ENCODE measurements at places on chromosomes 5 and 9.

- no peak for DNase-seq
Observed at GRCh38 chr9:82356131-82356530, 367.6 kb downstream of the SPATA31D1 start.

- DNase-seq = no peak
Observed at GRCh38 chr5:90223756-90224155, 185.8 kb downstream of the CETN3 start.

- DNase-seq = no peak
Observed at GRCh38 chr5:173763410-173763809, 124.7 kb upstream of the CPEB4 start.

DNA sequence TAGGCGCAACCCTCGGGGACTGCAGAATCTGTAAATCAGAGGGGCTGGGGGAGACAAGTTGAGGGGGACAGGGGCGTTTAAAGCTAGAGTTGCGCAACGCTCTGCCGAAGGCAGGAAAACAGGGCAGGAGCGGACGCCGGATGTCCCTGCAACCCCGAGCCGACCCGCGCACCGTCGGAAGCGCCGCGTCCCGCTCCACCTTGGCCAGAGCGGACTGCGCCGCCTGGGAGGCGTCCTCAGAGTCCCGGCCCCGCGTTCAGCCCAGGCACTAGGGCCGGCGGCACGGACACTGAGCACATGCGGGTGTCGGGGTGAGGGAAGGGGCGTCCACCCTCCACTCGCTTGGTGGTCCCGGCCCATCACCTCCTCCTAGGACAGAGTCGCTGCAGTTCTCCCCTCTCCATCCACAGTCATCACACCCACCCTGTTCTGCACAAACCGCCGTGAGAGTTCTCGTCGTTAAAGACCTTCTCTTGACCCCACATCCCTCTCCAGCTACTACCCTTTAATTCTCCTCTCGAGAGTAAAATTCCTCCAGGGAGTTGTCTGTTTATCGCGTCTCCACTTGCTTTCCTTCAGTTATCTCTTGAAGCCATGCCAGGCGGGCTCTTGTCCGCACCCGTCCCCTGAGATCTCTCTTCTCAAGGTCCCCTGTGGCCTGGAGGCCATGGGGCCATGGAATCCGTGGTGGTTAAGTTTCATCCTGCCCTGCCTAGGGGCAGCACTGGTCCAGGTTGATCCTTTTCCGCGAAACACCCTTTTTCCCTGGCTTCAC lies 796 bp upstream of the PDLIM7 start:
- no peak for DNase-seq

DNA sequence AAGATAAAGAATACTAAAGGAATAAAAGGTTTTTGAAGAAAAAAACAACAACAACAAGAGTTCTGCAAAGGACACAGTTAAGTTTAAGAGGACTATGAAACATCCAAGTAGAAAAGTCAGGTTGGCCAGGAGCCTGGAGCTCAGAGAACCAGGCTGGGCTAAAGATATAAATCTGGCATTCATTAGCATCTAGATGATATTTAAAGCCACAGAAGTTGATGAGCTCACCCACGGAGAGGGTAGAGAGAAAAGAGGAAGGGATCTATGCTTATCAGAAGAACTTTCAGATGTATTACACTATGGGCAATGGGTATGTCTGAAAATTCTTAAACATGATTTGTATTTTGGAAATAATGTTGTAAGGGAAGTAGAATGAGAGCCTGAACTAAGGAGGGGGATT lies 9.9 kb downstream of the MIER3 start:
- no peak for DNase-seq

DNA sequence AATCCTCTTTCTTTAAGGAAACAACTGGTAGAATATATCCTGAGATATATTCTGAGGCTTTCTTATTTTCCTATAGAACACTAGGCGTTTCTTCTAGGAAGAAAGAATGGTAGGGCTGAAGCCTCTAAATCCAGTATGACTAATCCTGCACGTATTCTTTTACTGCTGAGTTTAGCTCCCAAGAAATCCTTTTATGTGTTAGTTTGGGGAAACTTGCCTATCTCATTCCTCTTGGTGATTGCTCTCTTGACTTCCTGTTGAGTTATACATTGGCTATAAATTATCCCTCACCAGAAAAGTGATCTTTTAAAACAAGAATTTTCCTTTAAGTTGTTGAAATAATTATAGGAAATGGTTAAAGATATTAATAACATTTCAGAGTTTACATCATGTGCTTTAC lies 422.9 kb downstream of the TMEM161B start:
- DNase-seq = no peak

DNA sequence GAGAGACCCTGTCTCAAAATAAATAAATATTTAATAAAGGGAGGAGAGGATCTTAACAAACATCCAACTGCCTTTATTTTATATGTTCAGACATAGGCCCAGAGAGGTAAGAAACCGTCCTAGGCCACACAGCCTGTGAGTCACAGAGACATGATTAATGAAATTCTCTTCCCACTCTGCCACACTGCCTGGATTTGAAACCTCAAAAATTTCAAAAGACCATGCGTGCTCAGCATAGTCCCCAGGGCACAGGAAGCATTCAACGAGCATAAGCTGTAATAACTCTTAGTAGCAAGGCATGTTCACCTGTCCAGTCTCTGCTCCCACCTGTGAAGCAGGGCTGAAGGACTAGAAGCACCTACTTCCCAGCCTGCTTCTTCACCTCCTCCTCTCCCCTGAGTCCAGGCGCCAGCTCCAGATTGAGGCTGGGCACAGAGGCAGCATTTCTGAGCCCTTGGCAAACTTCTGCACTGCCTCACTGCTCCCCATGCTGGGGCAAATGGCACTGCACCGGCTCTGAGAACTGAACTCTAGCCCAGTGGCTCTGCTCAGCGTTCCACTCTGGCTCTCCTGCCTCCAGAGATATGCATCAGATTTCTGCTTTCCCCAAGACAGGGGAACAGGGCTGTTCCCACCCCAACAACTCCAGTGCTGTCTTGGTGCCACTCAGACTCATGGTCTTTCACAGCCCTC lies 1.1 kb downstream of the FAT2 start:
- no peak for DNase-seq

- no peak for DNase-seq
Observed at GRCh38 chr9:7879551-7880245, 80.1 kb upstream of the DMAC1 start.

GRCh38 chr9:126113176-126113575 lies 213.5 kb upstream of the MVB12B start:
- no peak for DNase-seq

- DNase-seq = no peak
Observed at GRCh38 chr9:31336386-31336785, 1048.1 kb upstream of the ACO1 start.

DNA sequence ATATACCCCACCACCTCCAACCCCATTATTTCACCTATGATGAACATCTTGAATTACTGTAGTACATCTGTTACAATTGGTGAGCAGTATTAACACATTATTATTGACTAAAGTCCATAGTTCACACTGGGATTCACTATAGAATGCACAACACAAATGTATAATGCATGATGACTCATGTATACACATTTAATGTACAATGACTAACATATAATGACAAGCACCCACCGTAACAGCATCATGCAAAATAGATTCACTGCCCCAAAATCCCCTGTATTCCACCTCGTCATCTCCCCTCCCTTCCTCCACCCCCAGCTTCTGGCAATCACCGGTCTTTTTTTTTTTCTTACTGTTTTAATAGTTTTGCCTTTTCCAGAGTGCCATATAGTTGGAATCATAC lies 47.1 kb upstream of the NEK6 start:
- no peak for DNase-seq

DNA sequence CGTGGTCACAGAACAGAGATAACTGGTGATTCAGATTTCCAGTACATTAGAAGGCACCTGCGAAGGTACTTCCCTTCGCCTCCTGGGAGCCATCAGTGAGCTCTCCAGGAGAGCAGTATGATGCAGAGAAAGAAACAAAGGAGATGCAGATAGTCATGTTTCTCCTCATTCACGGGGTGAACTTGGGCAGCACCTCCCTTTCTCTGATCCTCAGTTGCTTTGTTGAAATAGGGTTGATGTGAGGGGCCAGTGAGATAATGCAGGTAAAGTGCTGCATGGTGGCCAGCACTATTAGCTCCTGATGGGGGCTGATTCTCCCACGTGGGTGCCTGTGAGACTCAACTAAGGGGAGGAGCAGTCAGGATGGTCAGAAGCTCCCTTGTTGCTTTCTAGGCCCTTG lies 46.6 kb upstream of the ZNF169 start:
- DNase-seq = no peak

- DNase-seq = no peak
Observed at GRCh38 chr9:93565089-93565488, 11.3 kb upstream of the PHF2 start.

GRCh38 chr9:121398374-121398773 lies 28.3 kb upstream of the STOM start:
- DNase-seq = no peak

DNA sequence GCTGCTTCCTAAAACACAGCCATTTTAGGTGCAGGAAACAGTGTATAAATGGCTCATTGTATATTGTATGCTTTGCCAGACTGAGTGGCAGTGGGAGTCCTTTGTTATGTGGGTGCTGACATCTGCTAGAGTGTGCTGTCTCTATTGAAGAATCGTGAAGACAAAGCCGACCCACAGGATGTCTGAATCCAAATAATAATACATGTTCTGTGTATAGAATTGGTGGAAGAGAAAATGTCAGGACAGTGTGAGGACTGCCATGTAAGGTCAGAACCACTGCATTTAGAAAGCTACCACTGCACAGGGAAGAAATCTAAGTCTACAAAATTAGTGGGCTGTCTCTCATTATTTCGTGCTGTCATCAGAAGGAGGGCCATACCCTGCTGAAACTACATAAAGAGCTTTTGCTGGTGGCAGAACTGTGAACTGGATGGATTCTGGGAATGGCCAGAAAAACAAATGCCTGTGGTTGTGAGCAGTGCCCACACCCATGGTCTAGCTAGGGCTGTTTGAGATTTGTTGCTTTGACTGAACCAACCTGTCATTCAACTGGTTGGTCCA lies 2.5 kb downstream of the IL7R start:
- DNase-seq = no peak

DNA sequence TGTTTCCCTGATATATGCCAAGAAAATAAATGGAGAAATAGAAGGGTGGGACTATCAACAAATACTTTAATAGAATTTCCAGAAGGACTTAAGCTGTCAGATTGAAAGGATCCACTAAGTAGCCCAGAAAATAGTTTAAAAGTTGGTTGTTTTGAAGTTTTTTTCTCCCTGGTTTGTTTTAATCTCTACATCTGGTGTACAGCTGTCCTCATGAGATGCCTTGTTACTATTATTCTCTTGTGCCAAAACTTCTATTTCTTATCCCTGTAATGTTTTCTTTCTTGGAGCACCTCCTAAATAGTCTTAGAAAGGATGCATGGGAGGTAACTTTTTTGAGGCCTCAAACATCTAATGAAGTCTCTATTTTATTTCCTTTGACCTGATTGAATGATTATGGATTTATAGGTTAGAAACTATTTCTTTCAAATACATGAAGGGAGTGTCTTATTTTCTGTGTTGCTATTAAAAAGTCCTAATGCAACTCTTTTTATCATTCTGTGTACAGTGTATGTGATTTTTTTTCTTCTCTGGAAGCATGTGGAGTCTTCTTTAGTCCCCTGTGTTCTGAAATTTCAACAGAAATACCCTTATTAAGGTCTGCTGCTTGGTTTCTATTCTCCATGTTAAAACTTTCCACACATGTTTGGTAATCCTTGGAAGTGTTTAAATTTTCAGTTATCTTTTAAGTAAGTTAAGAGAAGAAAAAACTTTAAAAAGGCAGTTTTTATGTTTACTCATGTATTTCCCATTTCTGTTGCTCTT lies 140.0 kb upstream of the CDKN2B start:
- DNase-seq = no peak

DNA sequence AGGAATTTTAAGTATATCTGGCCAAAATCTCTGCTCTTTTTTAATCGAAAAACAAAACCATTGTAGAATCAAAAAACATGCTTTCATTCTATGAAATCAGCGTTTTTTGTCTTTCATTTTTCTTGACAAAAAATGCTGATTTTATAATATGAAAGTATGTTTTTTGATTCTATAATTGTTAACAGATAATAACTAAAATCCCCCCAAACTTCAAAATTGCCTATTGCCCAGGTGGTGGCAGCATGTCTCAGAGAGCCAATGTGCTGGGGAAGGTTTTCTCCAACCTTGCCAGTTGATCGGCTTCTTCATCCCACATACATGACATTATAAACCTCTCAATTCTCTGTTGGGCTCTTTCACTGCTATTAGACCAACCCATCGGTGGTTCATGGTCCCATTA lies 5.1 kb upstream of the SMIM15 start:
- no peak for DNase-seq

DNA sequence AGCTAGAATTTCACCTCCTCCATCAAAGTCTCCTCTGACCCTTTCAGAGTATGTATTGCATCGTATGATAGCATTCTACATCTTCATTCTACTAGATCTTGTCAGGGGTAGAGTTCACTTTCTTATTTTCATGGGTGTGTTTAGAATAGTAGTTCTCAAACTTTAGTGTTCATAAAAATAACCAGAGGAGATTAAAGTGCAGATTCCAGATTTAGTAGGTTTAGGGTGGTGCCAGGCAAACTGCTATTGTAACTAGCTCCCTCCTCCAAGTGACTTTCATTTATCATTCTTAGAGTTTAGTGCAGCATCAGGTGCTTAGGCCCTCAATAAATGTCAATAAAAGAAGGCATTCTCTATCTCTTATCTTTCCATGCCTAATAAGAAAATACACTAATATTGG lies 7.2 kb upstream of the FYB1 start:
- DNase-seq = no peak
